ENCODE measurements at places on chromosomes 2 and 18.

GRCh38 chr2:204072443-204073324 lies 136.1 kb downstream of the ICOS start:
- H3K4me1 ChIP-seq = no peaks in the 10 kb centered on the region
- H3K4me3 ChIP-seq = no peak overlapping the region
- no peak overlapping the region for H3K27ac ChIP-seq
- no peaks in the 10 kb centered on the region for H3K36me3 ChIP-seq
- DNase-seq = peak; percentile 2
- H3K27me3 ChIP-seq = peaks cover 27% of the 10 kb centered on the region

DNA sequence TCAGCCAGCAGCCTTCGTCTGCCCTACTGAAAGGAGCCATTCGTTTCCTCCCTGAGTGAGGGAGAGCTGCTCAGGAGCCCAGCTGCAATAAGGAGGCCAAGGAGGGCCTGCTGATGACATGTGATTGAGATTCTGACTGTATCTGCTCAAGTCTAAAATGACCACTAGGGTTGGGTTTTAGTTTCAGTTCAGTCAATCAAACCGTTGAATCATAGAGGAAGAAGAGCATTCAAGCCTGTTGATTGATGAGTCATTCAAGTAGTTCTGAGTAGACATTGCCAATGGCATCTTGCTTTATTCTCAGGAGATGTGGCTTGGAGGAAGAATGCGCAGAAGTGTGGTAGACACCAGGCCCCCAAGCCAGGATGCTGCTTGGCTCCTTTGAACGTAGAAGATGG lies 19.9 kb upstream of the BCL2L11 start:
- H3K27me3 ChIP-seq = no peaks in the 10 kb centered on the region
- no peaks in the 10 kb centered on the region for H3K36me3 ChIP-seq
- H3K27ac ChIP-seq = no peak overlapping the region
- peaks cover 7% of the 10 kb centered on the region for H3K4me1 ChIP-seq

DNA sequence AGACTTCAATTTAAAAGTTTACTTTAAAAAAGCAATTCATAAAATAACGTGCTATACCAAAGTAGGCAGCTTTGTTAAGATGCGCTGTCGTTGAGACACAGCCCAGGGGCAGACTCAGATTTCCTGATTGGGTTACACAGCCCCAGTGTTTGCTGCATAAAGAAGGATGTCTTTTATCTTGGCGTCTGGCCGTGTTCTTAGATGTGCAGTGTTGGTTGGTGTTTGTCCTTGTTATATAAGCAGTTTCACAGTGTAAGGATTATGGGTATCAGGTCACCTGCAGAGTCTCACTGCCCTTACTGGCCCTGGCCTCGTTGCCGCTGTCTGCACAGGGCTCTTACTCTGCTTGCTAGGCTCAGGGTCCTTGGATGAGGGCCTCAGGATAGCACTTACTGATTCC lies 108.5 kb downstream of the WDSUB1 start:
- H3K27ac ChIP-seq = no peak overlapping the region
- H3K27me3 ChIP-seq = no peaks in the 10 kb centered on the region
- H3K36me3 ChIP-seq = 0 out of 2 replicates have a peak, but pooled peaks cover 4% of the 10 kb centered on the region
- no peak overlapping the region for H3K4me3 ChIP-seq

DNA sequence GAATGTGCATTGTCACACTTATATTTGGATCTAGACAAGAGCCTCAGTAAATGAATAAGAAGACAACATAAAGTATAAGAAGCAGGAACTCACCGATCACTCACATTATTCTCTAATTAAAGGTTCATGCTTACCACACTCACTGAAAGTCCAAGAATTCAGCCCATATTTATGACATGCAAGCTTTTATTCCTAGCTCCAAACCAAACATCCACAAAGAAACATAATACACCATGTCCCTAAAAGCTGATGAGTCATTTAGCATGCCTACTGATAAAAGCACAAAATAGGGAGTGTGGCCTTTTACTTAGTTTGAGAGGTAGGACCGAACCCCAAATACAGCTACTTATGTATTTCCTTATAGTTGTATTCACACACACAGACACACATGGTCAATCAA lies 1094.6 kb upstream of the CDH2 start:
- H3K4me3 ChIP-seq = no peak overlapping the region
- no peak overlapping the region for H3K27ac ChIP-seq
- H3K27me3 ChIP-seq = no peaks in the 10 kb centered on the region
- no peaks in the 10 kb centered on the region for H3K4me1 ChIP-seq
- no peak for DNase-seq

GRCh38 chr2:69034122-69034521 lies 21.1 kb downstream of the ANTXR1 start:
- H3K4me3 ChIP-seq = no peak overlapping the region
- no peaks in the 10 kb centered on the region for H3K36me3 ChIP-seq

DNA sequence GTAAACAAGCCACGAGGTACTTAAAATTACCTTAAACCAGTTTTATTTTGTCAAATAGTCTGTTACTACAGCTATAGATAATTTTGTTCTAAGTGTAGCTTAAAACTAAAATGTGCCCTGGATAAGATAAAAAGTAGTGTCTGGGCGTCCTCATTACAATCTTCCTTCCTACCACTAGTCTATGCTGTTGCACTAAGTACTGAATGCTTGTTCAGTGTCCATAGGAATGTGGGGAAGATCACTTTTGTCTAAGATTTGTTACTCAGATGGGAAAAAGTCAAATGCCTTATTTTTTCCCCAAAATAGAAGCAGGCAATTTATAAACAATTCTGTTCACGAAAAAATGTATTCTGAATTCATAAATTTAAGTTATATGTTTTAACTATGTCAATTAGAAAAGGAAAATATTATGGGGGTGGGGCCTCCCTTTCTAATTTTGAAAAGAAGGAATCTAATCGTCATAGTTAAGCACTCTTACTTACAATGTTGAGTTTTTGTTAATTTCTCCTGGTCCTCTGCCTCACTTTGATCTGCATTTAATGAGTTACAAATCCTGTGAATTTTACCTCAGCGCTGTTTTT lies 140.4 kb upstream of the VRK2 start:
- no peak overlapping the region for H3K4me3 ChIP-seq
- DNase-seq = peak; percentile 52

GRCh38 chr2:164479460-164479859 lies 141.8 kb downstream of the GRB14 start:
- H3K4me3 ChIP-seq = no peak overlapping the region
- no peaks in the 10 kb centered on the region for H3K36me3 ChIP-seq
- peak; percentile 10 for DNase-seq
- no peaks in the 10 kb centered on the region for H3K4me1 ChIP-seq

DNA sequence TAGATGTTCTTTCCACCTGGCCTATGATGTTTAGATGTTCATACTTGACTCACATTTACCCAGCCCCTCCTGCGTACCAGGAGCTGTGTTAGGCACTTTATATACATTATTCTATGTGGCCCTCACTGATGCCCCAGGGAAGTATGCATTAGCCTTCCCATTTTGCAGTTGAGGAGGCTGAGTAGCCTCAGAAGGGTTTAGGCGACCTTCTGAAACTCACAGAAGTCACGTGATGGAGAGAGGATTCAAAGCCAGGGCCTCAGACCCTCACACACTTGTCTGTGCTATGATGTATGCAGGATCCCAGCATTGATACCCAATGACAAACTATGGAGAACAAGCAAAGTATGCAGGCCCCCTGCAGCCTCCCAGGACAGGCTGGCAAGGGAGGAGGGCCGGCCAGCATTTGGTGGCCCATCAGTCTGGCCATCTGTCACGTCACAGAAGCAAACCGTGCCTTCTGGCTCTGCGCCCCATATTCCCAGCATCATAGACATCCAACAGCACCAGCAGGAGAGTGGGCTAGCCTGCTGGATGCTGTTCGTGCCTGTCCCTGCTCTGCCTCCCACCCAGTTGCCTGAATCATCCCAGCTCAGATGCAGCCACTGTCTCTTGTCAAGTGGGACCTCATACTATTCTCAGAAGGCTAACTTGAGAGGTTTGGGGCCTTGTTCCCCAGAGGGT lies 33.6 kb downstream of the EHD3 start:
- H3K27ac ChIP-seq = no peak overlapping the region
- H3K36me3 ChIP-seq = no peaks in the 10 kb centered on the region
- no peak overlapping the region for H3K4me3 ChIP-seq
- H3K4me1 ChIP-seq = no peaks in the 10 kb centered on the region
- H3K27me3 ChIP-seq = no peaks in the 10 kb centered on the region
- DNase-seq = no peak

GRCh38 chr2:134900151-134900550 lies 18.5 kb upstream of the CCNT2 start:
- no peaks in the 10 kb centered on the region for H3K27me3 ChIP-seq
- no peaks in the 10 kb centered on the region for H3K36me3 ChIP-seq
- no peak overlapping the region for H3K27ac ChIP-seq
- H3K4me1 ChIP-seq = no peaks in the 10 kb centered on the region
- no peak overlapping the region for H3K4me3 ChIP-seq

DNA sequence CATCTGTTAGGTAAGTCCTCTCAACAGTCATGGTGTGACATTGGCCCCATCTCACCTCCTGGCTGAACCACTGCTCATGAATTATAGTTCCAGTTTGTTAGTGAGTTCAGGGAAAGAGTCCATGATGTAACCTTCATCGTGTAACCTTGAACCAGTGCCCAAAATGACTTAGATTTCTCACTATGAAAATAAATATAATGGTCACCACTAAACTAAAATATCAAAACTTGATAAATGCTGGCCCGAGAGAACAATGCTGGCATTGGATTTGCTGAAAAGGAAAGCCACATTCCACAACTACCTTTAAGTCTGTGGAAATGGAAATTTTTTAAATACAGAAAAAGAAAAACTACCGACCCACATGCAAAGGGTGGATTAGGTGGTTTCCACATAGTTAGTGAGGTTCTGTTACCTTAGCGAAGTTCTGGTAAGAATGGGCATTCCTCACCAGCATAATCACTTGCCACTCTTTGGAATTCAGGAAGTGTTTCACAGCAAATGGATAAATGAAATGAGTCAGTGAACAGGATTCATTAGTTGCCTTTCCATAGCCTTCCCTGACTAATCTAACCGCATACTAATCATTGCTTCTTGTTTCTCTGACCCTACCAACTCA lies 133.9 kb upstream of the CTAGE1 start:
- peaks cover 42% of the 10 kb centered on the region for H3K4me1 ChIP-seq
- peak; percentile 33 for DNase-seq
- H3K4me3 ChIP-seq = peak overlapping the region; percentile 3
- no peaks in the 10 kb centered on the region for H3K36me3 ChIP-seq

DNA sequence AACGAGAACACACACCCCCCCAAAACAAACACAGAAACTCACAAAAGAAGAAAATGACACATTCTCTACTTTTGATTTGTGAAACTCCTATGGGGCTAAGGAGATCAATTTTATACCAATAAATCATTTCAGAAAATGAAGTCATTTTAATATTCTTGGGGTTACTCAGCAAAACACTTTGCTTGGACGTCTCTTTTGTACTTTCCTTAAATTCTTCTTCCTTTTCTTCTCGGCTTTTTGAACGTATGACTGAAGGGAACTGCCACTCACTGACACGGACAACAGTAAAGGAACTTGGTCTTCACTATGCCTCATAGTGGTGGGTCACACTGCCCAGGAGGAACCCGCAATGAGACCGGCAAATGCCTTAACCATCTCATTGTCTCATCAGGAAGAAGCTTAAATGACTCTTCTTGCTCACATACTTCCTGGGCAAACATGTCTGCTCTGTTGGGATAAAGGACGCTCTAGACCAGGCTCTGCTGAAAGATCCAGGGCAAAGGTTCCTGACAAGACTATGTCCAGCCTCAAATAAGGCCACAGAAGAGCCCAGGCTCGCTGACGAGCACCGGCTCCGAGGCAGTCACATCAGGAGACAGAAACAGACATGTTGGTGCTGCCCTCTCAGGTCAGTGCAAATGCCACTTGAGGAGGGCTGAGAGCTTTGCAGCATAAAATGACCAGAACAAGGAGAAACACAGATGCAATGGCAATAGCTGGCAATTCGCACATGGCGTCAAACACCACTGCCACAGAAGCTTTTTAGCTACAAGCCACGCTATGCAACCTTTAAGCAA lies 205.5 kb downstream of the TGIF1 start:
- H3K4me3 ChIP-seq = 0 out of 2 replicates have a peak overlapping the region, but pooled peaks have one; percentile 63
- peaks cover 52% of the 10 kb centered on the region for H3K4me1 ChIP-seq
- H3K27ac ChIP-seq = peak overlapping the region; percentile 99
- DNase-seq = no peak

DNA sequence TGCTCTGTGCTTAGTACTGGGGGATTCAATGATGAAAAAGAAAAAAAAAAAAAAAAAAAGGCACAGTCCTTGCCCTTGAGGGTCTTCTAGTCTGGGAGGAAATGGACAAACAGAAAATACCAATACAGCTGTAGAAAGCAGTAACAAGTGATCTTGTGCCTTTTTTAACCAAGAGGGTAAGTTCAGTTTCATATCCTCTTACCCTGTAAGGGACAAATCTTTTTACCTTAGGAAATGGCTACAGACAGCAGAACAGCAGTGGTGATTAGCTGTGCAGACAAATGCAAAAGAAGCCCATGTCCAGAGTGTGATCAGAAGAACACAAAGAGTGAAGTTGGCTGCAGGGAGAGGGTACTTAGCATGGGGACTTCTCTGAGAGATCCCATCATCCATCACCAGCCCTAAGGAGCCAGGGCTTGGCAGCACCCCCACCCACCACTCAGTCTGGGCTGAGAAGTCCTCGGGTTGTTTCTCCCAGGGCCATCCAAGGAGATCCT lies 102.9 kb downstream of the ALPK2 start:
- no peaks in the 10 kb centered on the region for H3K36me3 ChIP-seq
- H3K27ac ChIP-seq = no peak overlapping the region
- no peaks in the 10 kb centered on the region for H3K27me3 ChIP-seq

- no peaks in the 10 kb centered on the region for H3K36me3 ChIP-seq
- DNase-seq = no peak
- H3K4me1 ChIP-seq = no peaks in the 10 kb centered on the region
- no peak overlapping the region for H3K27ac ChIP-seq
- no peak overlapping the region for H3K4me3 ChIP-seq
Measured at GRCh38 chr2:147569426-147569825, 275.4 kb upstream of the ACVR2A start.

DNA sequence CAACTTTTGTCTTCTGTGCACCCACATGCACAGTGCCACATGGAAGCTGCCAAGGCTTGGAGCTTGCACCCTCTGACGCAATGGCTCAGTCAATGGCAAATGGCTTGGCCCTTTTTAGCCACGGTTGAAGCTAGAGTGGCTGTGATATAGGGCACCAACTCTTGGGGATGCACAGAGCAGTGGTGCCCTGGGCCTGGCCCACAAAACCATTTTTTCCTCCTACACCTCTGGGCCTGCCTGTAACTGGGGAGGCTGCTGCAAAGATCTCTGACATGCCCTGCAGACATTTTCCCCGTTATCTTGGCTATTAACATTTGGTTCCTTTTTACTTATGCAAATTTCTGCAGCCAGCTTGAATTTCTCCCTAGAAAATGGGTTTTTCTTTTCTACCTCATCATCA lies 74.9 kb downstream of the ZDBF2 start:
- no peak overlapping the region for H3K4me3 ChIP-seq
- no peak for DNase-seq
- no peaks in the 10 kb centered on the region for H3K27me3 ChIP-seq

- no peaks in the 10 kb centered on the region for H3K4me1 ChIP-seq
- H3K27me3 ChIP-seq = no peaks in the 10 kb centered on the region
- no peak overlapping the region for H3K4me3 ChIP-seq
- no peak overlapping the region for H3K27ac ChIP-seq
- no peaks in the 10 kb centered on the region for H3K36me3 ChIP-seq
Measured at GRCh38 chr18:51649796-51650195, 452.3 kb upstream of the MEX3C start.

Measured in PC-9 (cell line).